ENCODE measurements at places on chromosomes 12 and 14. TPM values are rescaled to one million over a fixed set of nuclear protein-coding genes. Genes with fewer than 3 reads are reported as not detected.

DNA sequence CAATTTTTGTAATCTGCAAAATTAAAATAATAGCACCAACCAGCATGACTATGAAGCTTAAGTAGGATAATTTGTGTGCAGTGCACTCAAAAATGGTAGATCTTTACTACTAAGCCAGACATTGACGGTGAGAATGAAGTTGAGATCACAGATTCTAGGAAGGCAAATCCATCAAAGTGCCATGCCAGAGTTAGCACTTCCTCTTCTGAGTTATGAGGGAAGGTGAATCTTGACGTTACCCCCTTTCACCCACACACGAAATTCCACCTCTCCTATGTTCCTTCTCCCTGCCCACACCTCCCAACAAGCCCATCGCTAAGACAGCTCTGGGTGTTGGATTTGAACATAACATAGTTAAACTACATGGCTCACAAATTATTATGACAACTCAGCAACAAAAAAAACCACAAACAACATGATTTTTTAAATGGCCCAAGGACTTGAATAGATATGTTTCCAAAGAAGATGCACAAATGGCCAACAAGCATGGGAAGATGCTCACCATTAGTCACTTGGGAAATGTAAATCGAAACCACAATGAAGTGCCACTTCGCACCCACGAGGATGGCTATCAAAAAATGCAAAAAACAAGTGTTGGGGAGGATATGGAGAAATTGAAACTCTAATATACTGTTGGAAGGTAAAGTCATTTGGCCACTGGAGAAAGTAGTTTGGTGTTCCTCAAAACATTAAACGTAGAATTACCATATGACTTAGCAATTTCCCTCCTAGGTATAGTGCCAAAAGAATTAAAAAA, 119.3 kb upstream of the RAP1B start:
- DNase-seq: no peak
- H3K27me3 ChIP-seq: no peaks in the 10 kb centered on the region
- H3K27ac ChIP-seq: no peak overlapping the region

DNA sequence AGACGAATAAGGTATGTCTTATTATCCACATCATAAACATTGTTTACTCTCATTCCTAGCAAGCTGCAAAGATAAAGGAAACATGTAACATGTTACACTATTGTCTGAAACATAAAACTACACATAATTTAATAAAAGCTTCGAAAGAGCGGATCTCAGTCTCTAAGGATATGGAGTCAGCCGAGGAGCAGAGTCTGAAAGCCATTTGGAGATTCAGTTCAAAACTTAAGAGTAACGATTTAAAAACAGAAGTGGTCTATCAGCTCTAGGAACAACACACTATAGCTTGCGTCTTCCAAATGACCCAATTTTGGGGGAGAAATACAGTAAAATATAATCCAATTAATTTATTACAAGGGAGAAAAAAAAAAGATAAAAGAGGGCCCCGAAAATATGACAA, 775 bp downstream of the NEMF start:
- peaks cover 24% of the 10 kb centered on the region for H3K36me3 ChIP-seq
- H3K27ac ChIP-seq: peak overlapping the region; percentile 89
- H3K4me3 ChIP-seq: peak overlapping the region; percentile 79
- H3K27me3 ChIP-seq: no peaks in the 10 kb centered on the region

Gene CLEC2A
- total RNA-seq: not detected

Gene HOXC9
- not detected for total RNA-seq

- no peaks in the 10 kb centered on the region for H3K4me1 ChIP-seq
Measured at GRCh38 chr14:72523424-72524294, 370.2 kb downstream of the DPF3 start.
